ENCODE measurements at places on chromosomes 6 and 20.

DNA sequence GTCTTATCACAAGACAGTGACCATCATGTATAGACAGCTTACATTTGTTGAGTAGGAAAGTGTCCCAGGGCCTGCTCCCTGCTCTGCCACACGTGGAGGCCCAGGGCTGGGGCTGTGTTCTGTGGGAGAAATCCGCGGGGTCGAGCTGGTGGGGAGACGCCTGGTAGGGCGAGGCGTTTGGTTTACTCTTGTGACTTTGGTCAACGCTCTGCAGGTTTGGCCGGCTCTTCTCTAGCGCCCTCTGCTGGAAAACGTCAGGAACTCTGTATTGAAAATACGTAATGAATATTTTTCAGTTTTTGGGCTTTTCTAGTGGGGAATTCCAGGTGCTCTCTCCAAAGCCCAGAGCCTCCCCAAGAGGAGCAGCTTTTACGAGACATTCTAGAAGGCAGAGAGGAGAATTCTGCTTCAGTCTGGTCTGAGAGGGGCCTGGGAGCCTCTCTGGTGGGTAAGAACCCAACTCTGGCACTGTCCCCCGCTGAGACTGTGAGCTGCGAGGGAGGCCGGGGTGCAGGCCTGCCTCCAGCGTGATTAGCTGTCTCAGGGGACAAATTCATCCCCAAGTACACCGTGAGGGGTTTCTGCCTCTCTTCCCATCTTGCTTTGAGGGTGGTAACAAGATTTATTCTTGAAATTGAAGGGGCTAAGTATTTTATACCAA is 112.6 kb upstream of the RALGAPA2 start:
- DNase-seq, result peak; percentile 58

DNA sequence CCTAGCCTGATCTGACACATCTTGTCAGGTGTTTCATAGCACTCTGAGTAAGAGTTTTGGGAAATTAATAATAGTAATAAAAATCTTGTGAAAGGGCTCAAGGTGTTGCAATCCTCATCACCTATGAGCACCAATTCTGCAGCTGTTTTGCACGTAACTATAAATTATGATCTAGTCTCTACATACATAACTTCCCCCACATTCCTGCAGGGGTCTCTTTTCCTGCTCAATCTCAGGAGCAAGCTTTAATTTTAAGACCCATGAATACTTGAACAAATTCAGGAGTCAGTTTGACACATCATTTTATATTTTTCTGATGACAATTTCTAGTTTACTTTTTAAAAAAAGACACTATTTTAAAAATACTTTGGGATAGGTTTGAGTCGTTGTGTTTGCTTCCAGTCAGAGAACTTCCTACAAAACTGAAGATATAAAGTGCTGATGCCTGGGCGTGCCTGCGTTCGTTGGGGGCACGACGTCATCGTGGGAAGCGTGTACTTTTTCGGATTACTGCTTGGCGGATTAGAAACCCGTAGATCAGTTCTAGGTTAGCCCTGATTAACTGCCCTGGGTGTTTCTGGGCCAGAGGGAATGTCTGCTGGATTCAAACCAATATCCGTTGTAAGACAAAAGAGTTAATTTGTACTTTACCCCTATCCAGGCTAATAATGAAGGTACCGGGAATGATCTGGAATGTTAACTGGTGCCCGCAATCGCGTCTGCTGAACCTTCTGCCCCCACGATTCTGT is 1.0 kb upstream of the E2F3 start:
- peak; percentile 70 for DNase-seq

DNA sequence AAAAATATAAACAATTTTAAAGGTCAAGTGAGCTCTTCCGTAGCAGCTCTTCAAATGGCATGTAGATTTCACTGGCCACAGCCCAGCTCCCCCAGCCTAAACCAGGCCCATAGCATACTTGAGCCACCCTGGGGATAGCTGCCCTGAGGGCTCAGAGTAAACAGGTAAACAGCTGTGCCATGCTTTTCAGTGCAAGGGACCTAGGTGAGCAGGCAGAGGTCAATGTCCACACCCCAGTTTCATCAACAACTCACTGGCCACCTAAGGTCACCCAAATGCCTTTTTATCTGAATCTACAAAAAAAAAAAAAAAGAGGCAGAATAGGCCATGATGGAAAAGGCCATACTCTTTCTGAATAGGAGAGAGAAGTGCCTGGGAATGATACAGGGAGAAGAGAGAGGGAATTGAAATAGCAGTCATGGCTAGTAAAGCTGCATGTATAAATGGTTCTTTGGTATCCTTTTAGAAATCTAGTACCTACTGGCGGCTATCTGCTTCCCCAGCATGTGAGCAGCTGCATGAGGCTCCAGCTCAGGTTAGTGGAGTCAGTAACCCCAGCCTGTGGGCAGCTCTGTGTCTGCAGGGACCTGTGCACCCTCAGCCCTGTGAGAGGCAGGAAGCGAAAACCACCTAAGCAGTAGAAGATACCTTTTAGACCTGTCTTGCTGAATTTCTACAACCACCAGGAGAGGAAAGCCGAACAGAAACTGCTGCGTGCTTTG is 77.0 kb downstream of the FOXA2 start:
- no peak for DNase-seq

GRCh38 chr20:2465100-2465499 is 5.5 kb downstream of the SNRPB start:
- DNase-seq, result no peak

GRCh38 chr6:100420711-100421110 is 44.0 kb downstream of the SIM1 start:
- no peak for DNase-seq

GRCh38 chr6:110472739-110473138 is 3.7 kb downstream of the SLC22A16 start:
- DNase-seq, result no peak

GRCh38 chr20:49980140-49981008 is 2.4 kb upstream of the SNAI1 start:
- no peak for DNase-seq

DNA sequence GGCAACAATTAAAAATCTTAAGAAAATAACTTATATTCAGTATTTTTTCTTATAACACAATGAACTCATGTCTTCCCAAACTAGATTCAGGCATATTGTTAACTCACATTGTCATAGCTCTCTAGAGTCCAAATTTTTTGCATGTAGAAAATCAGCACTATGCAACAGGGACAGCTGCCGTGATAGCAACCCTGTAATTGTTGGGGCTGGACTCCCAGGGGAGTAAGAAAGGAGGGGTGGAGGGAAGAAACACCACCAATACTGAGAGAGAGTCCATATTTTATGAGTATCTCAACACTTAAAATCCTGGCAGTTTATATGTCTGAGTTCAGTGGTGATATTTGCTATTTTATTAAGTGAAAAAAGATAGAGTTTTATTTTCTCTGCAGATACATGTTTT is 89.6 kb upstream of the HS3ST5 start:
- no peak for DNase-seq

DNA sequence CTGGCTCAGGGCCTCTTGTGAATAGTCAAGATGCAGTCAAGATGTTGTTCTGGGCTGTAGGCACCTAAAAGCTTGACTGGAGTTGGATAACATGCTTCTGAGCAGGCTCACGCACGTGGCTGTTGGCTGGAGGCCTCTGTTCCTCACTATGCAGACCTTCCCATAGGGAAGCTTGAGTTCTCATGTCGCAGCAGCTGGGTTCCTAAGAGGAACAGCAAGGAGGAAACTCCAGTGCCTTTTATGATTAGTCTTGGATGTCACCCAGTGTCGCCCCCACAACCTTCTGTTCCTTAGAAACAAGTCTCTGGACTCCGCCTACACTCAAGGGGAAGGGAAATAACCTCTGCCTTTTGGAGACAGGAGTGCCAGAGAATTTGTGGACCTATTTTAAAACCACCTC is 210.7 kb downstream of the BCAS1 start:
- DNase-seq, result peak; percentile 84

- no peak for DNase-seq
Measured at GRCh38 chr20:35252037-35252461, 25.6 kb downstream of the MMP24 start.

DNA sequence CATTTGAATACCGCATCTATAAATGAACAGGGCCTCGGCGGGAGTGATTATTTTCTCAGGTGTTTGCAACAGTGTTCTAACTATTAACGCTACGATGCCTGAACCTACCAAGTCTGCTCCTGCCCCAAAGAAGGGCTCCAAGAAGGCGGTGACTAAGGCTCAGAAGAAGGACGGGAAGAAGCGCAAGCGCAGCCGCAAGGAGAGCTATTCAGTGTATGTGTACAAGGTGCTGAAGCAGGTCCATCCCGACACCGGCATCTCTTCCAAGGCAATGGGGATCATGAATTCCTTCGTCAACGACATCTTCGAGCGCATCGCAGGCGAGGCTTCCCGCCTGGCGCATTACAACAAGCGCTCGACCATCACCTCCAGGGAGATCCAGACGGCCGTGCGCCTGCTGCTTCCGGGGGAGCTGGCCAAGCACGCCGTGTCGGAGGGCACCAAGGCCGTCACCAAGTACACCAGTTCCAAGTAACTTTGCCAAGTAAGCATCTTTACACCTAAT is 70.9 kb downstream of the HFE start:
- no peak for DNase-seq

- DNase-seq, result no peak
Measured at GRCh38 chr6:109706513-109706912, 15.4 kb downstream of the FIG4 start.

DNA sequence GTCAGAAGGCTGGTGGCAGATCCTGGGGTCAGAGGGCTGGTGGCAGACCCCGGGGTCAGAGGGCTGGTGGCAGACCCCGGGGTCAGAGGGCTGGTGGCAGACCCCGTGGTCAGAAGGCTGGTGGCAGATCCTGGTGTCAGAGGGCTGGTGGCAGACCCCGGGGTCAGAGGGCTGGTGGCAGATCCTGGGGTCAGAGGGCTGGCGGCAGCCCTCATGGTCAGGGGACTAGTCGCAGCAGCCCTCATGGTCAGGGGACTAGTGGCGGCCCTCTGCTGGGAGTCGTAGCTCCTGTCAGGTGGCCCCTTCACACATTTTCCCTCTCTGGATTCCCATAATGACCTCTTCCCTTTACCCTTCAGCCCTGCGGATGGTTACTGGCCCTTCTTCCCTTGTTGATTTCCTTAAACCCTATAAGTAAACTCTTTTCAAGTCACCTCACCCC is 86.7 kb downstream of the CDC5L start:
- no peak for DNase-seq

- no peak for DNase-seq
Measured at GRCh38 chr6:132816660-132817059, 2.3 kb downstream of the RPS12 start.

GRCh38 chr6:25995507-25995906 is 32.9 kb downstream of the TRIM38 start:
- DNase-seq, result no peak

GRCh38 chr6:83314693-83315092 is 116.2 kb downstream of the ME1 start:
- DNase-seq, result no peak

DNA sequence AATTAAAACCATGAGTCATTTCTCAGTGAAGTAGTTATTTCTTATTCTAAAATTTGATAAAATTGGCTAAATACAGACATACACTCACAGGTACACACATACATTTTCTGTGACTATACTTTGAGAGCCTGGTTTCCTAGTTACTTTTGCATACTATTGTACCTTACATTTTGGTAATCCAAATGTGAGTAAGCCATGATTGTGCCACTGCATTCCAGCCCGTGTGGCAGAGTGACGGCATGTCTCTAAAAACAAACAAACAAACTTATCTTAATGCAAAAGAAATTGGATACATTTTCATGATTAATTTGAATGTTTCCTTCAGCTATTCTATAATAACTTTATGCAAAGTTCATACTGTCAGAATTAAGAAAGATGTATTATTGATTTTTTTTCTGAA is 628.8 kb downstream of the GRIK2 start:
- DNase-seq, result no peak

DNA sequence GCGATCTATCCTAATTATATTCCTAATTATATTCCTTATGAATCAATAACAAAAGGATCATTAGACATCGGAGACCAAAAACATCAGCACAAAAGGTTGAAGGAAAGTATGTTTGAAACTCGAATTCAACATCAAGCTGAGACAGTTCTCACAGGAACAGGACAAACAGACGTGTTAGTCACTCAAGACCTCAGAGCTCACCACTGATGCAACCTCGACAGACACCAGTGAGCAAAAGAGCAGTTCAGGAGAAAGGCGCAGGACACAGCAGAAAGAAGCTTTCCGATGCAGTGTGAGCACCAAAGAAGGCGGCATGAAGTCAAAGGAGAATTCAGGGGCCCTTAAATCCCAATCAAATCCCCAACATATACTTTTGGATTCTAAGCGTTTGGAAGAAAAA is 6.3 kb upstream of the RAMACL start:
- DNase-seq, result peak; percentile 41

DNA sequence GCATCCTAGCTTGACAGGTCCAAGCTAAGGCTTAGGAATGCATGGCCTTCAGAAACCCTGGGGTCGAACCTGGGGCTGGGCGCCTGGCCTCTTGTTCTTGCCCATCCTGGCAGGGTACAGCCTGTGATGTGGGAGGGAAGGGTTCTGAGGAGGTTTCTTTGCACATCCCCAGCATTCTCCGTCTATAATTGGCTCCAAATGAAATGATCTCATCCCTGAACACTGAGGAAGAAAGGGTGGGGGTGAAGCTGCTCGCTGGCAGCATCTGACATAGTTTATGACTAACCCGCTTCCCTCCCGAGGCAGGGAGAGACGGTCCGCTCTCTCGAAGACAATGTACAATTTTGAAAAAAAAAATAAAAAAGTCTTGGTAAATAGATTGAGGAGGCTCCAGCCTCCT is 67.1 kb upstream of the ZNFX1 start:
- no peak for DNase-seq

DNA sequence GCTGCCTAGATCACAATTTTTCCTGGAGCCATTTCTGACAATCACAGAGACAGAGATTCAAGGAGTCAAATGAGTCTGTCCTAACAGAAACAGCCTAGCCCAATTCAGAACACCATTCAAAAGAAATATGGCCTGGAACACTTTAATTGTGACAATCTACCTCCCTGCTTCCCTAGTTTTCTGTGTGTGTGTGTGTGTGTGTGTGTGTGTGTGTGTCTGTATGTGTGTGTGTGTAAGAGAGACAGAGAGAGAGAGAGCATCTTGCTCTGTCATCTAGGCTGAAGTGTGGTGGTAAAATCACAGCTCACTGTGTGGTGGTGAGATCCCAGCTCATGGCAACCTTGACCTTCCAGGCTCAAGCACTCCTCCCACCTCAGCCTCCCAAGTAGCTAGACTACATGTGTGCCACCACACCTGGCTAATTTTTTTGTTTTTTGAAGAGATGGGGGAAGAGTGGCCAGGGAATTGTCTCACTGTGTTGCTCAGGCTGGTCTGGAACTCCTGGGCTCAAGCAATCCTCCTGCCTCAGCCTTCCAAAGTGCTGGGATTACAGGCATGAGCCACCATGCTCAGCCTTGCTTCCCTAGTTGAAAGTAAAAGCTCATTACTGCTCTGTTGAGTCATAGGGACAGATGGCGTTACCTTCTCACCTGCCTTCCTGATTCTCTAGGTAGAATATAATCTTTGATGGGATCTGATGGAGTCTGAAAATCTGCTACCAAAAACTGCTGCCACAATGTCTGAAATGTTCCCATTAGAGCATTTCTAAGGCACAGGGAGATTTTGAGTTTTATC is 89.6 kb upstream of the BEND6 start:
- DNase-seq, result no peak

GRCh38 chr6:46098678-46099077 is 31.1 kb upstream of the ENPP4 start:
- DNase-seq, result no peak

Measured in inflammatory macrophage (primary cell).